ENCODE measurements at places on chromosomes 11 and 22.

DNA sequence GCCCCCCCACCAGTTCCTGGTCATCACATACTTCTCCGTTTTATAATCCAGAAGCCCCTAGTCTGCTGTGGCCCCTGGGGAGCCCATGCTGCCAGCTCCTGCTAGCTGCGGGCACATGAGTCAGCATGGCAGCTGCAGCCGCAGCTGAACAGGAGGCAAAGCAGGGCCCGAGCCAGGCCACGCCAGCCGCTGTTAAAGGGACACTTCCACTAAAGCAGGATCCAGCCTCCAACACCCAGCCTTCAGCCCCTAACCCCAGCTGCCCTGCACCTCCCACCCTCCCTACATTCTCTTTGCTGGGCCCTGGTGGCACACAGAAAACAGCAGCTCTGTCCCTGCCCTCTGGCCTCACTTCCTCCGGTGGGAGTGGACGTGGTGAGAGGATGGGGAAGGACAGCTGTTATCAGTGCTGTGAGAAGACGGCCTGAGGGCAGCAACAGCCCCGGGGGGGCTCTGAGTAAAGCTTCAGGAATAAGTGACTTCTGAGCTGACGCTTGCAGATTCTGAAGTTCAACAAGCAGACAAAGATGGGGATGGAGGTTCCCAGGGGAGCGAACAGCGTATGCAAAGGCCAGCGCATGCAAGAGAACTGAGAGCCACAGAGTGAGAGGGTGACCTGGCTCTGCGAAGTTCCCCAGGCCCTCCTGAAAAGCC, 688 bp upstream of the LRRC74B start:
- DNase-seq = no peak

- no peak for DNase-seq
Observed at GRCh38 chr22:40113696-40114095, 64.0 kb upstream of the TNRC6B start.

- no peak for DNase-seq
Observed at GRCh38 chr11:92329646-92330045, 105.0 kb downstream of the FAT3 start.

- no peak for DNase-seq
Observed at GRCh38 chr22:41070665-41071331, 21.6 kb upstream of the EP300 start.

- no peak for DNase-seq
Observed at GRCh38 chr11:7436146-7436545, 49.2 kb upstream of the OLFML1 start.
